Pulmonary artery endothelial cell (primary cell): ENCODE measurements at places on chromosomes 1 and 21. TPM values are rescaled to one million over a fixed set of nuclear protein-coding genes. Genes with fewer than 3 reads are reported as not detected.

GRCh38 chr1:89588480-89588879 lies 44.4 kb upstream of the LRRC8C start:
- no peak for DNase-seq

CD160 gene
- total RNA-seq = not detected in 2 replicates

OR6N1 gene
- total RNA-seq = not detected in 2 replicates

GRCh38 chr1:240831922-240832321 lies 220.0 kb upstream of the GREM2 start:
- DNase-seq = no peak

DNA sequence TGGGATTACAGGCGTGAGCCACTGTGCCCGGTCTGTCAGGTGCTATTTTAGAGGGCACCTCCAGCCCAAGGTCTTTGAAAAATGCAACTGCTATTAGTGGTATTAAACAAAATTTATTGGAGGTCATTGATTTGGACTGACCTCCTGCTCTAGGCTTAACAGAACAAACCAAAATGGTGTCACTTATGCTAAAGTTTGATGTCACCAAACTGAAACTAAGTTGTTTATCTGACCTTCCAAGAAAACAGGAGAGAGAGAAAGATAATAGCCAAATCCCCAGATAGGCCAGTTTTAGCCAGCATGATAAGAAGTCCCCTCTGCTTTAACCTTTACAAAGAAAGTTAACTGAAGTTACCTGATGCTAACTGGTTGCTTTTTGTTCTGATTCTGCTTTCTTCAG lies 8.1 kb upstream of the INAVA start:
- DNase-seq = no peak

DNA sequence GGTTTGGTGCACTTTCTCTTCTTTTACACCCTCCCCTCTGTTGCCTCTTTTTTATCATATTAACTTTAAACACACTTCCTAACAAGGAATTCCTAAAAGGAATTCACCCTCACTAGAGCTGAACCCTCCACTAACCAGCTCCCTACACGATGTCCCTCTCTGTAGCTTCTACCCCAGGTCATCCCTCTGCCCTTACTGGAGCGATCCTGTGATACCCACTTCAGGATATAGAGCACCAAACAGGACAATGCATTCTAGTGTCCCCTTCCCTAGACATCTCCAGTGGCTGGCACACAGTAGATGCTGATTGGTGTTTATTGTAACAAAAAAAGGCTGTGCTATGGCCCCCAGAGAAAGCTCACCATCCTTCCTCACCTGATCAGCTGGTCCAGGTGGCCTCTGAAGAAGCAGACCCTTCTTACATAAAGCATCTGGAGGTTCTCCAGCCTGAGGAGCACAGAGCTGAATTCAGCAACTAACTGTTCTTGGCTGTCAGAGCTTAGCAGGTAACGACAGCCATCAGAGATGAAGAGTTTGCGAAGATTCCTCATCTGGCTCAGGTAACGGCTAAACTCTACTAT lies 1.4 kb downstream of the PRAMEF18 start:
- DNase-seq = no peak

- no peak for DNase-seq
These were observed 119.7 kb upstream of the ZNF648 start for GRCh38 chr1:182181167-182181572.

- no peak for DNase-seq
These were observed 10.4 kb downstream of the SLC30A10 start for GRCh38 chr1:219917851-219918466.

G0S2 gene
- total RNA-seq = 2.0 and 16.0 TPM in 2 replicates

DNA sequence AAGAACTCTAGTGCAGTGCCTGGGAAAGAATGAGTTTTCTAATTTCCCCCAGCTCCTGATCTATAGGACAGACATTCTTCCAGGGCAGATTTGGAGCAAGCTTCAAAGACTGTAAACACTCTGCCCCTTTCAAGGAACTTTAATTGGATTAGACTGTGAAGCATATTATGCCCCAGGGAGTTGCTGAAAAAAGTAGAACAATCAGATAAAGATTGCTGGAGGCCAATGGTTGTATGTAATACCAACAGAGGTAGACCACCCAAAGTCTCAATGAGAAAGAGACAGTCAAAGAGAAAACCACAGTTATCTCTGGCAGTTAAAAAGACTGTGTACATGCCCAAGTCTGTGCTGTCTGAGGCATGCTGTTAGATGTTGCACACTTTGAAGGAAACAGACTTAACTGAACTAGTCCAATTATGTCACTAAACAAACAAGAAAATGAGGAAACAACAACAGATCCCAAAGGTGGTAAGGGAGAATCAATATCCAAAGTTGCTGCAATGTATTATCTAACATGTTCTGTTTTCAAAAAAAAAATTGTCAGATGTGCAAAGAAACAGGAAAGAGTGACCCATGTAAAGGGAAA lies 24.4 kb downstream of the C4BPA start:
- DNase-seq = no peak

ZNHIT6 gene
- 14.8 and 18.7 TPM in 2 replicates for total RNA-seq

DNA sequence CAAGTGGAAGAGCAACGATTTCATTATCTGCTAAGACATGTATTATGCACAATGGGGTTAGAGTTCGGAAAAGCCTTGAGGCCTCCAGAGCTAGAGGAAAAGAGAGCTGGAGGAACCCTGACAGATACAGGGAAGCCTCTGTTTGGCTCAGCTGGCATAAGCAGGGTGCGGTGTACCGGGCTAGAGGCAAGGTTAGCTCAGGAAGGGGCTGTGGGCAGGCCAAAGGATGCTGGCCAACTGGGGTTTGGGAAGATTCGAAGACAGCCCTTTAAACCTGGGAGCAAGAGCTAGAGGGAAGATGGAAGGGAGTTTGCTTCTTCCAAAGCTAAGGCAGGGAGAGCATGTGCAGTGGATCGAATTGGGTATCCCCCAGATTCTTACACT lies 107.6 kb upstream of the TLR5 start:
- no peak for DNase-seq

GRCh38 chr1:180244840-180245239 lies 14.8 kb downstream of the LHX4 start:
- DNase-seq = no peak
